ENCODE measurements at places on chromosomes 16 and 17.

DNA sequence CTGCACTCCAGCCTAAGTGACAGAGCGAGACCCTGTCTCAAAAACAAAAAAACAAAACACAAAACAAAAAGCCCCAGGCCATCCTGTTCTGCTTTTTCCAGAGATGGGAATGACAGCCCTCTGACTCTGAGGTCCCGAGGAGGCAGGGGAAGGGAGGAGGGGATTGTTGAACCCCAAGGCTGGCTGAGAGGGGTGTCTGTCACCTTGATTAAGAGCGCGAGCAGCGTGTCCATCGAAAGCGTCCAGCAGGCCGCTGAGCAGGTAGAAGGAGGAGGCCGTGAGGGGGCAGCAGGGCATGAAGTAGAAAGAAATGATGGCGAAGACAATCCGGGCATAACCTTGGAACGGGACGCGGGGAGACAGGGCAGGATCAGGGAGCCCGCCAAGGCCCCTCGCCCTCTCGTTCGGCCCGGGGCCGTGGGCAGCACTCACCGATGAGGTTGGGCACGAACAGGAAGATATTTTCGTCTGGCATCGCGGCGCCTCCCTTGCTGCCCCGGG lies 593 bp downstream of the CDIPT start:
- peak; percentile 58 for DNase-seq

DNA sequence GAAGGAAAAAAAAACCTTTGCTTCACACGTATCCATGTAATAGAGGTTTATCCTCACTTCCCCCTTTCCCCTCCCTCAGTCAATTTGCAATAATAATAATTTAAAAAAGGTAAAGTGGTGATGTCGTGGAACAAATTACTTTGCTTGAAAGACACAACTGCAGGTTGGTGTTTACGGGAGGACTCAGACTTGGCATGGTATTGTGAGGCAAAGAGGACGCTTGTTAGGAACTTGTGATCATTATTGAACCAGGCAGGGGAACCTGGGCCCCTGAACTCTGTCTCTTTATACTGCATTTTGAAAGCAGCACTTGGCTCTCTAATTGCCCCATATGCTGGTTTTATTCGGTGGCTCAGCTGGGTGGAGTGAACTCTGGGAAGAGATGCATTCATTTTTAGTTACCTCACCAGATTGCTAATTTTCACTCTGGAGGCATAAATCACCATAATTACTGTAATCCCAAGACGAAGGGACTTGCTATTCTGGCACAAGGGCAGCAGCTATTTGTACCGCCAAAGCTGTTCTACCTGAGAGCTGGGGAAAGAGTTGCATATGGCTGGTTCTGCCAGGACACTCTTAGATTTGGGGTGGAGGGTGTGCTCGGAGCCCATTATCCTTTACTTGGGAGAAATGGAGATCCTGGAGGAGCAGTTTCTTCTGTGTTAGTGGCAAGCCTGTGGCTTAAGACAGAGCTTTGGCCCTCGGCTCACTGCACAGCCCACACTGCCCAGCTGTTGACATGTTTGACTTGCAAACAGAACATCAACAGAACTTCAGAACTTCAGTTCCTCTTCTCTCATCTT lies 5.7 kb upstream of the DHX8 start:
- no peak for DNase-seq

DNA sequence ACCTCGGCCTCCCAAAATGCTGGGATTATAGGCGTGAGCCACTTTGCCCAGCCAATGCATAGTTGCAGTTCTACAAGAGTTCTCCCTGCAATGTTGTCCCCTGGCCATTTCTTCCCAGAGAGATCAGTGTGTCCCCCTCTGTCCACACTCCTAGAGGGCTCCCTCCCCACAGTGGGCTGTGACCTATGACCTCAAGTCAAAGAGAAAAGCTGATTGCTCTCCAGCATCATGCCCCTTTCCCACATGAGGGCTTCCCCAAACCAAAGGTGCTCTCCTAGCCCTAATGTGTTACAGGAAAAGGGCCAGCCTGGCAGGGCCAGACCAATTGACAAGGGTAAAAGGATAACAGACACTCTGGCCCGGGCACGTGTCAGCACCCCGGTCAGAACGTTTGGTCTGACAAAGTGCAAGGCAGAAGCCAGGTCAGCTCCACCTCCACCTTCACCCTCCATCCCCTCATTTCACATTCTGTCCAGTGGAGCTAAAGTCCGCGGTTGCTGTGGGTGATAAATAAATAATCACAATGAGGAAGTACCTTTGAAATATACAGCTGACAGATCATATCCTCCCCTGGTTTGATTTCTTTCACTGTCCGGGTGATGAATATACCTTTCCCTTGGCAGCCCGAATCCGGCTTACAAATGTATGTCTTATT lies 17.8 kb downstream of the TTLL6 start:
- DNase-seq, result peak; percentile 19

DNA sequence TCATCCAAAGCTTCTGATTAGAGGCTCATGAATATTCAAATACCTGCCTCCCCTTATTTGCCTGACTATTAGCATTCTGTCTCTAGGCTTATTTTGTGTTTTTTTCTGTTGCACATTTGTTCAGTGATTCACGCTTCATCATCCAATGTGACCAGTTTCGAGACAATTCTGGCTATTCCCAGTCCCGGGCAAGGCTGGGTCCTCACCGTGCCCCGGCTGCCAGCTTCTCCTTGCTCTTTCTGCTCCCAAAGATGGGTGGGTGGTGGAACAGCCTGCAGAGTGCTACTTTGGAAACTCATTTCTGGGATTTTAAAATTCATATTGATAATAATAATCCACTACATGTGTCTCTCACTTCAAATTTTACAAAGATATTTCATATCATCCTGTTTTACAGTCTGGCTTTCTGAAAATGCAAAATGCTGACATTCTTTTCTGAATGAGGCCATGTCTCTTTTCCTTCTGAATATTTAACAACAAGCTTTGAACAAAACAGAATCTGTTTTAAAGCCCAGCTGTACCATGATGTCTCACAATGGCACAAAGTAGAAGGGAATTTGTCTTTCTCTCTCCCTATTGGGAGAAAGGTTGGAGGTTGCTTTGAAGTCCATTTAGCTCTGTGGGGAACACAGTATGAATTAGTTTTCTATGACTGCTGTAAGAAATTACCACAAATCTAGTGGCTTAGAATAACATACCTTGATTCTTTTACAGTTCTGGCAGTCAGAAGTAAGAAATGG lies 116.9 kb upstream of the CDH13 start:
- DNase-seq, result no peak

DNA sequence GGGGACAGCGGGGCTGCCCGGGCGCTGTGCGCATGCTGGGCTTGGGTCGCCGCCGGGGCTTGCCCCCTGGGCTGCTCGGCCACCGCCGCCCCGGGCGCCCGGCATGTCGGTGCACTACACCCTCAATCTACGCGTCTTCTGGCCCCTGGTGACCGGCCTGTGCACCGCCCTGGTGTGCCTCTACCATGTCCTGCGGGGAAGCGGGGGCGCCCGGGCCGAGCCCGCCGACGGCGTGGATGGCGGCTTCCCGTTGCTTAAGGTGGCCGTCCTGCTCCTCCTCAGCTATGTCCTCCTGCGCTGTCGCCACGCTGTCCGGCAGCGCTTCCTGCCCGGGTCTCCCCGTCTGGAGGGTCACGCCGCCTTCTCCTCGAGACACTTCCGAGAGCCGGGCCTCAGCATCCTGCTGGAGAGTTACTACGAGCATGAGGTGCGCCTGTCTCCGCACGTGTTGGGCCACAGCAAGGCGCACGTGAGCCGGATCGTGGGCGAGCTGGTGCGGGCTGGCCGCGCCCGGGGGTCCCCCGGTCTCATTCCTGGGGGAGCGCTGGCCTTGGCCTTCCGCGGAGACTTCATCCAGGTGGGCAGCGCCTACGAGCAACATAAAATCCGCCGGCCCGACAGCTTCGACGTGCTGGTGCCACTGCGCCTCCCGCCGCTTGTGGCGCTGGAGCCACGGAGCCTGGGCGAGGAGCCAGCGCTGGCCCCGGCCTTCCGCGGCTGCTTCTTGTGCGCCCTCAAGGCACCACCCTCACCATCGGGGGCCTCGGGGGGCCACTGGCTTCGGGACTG lies 789 bp downstream of the ITPRIPL2 start:
- DNase-seq, result no peak

DNA sequence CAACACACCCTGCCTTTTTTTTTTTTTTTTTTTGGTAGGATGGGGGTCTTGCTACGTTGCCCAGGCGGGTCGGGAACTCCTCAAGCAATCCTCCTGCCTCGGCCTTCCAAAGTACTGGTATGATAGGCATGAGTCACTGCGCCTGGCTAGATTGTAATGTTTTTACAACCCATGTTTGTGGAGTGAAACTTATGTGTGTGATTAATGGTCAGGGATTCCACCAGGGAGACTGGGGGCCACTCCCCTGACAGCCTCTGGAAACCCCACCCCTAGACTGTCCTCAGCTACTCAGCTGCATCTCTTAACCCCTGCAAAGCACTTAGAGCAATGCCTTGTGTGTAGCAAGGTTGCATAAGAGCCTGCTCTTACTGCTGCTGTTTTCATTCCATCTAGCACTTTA lies 220.5 kb downstream of the PARN start:
- no peak for DNase-seq

GRCh38 chr16:79836144-79836543 lies 235.6 kb upstream of the MAF start:
- DNase-seq, result no peak

DNA sequence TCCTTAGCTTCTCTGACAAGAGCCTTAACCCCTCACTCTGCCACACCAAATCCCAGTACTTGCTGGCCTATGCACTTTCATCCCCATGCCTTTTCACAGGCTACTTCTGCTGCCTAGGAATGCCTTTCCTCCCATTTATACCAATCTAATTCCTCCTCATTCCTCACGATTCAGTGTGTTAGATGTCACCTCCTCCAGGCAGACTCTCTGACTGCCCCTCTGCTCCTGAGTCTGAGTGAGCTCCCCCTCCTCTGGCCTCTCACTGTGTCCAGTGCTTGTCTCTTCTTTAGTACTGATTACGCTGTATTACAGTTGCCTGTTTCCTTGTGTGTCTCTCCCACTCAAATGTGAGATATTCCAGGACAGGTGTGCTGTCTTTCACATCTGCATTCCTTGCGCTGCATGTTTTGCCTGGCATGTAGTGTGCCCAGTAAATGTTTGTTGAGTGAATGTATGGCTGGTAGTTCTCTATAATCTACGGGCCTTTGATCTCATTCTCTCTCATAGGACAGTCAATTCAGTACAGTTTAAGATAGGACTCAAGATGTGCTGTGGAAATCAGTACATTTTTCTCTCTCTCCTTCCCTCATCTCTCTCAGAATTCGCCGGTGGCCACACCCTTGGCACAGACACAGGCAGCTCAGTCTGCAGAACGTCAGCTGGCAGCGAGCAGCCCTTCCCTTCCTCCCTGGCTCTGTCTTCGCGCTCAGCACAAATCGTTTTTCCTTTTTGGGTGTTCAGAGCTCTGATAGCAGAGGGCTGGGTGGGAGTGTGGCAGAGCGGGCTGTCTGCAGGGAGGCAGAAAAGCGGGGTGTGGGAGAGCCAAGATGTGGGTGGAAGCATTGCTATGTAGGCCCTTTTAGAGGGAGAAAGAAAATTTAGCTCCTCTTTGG lies 18.5 kb downstream of the ARL4D start:
- no peak for DNase-seq

DNA sequence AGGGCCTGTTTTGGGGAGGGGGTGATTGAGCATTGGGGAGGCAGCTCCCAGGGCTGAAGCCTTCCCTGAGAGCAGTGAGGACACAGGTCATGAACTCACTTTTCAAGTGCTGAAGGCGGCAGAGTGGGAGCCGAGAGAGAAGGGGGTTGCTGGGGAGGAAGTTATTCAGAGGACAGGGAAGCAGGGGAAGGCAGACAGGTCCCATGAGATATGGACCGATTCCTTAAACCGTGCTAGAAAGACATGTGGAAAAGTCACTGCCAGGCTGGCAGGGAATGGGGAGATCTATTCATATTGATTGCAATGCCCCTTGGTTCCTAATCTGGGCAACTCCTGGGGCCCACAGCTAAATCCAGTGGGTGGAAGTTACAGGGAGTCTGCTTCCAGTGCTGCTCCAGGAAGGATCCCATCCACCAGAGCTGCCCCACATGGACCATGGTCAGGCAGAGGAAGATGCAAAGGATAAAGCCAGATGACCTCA lies 1.1 kb downstream of the CCL4 start:
- no peak for DNase-seq

- no peak for DNase-seq
Observed at GRCh38 chr17:76326306-76326705, 18.2 kb upstream of the QRICH2 start.

- peak; percentile 68 for DNase-seq
Observed at GRCh38 chr16:85556456-85557082, 56.6 kb upstream of the GSE1 start.

GRCh38 chr16:75326333-75326732 lies 74.9 kb upstream of the BCAR1 start:
- DNase-seq, result no peak

GRCh38 chr16:1887711-1888354 lies 15.9 kb upstream of the MEIOB start:
- DNase-seq, result no peak

DNA sequence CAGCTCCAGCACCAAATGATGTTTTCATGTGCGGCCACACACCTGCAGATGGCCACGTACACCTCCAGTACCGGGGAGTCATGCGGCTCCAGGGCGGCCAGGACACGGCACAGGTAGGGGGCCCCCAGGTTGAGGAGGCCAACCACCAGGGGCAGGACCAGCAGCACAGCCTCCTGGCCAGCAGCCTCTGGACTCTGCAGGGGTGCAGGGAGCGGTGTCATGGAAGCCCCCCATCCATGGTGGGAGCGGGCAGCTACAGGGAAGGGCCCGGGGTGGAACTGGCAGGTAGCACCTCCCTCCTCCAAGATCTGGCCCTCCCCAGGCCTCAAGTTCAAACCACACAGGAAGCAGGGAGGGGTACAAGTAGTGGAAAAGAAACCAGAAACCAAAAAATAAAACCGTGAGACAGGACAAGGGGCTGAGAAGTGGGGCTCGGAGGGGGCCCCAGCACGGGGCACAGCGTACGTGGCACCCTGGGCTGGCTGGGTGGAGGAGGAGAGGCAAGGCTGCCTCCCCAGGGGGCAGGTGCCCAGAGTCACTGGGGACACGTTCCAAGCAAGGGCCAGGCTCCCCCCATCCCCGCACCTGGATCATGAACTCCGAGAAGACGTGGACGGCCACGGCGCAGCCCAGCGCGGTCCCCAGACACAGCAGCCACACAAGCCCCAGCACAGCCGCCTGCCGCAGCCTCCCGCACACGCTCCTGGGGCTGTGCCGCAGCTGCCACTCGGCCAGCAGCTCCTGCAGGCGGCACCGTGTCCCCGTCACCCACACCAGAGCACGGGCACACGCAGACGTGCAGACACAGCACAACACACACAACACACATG lies 7.4 kb downstream of the TMC6 start:
- DNase-seq, result no peak

GRCh38 chr17:50914505-50915063 lies 48.4 kb upstream of the TOB1 start:
- no peak for DNase-seq

DNA sequence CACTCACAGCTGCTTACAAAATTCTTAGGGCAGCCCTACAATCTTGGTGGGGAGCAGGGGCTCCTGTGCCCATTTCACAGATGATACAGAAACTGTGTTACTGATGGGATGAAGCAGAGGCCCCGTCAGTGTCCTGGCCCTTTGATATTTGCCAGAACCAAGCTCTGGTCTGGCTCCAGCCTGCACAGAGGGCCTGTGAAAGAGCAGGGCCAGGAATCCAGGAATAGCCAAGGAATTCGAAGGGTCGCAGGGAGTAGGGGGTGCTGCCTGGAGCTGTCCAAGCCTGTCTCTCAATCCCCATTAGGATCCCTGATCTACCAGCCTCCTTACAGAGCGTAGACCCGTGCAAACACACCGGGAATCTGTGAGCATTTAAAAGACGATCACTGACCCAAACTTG lies 86.3 kb upstream of the RCVRN start:
- no peak for DNase-seq

- no peak for DNase-seq
Observed at GRCh38 chr16:54821731-54822130, 108.9 kb upstream of the IRX5 start.
